Aorta (tissue), 5 donors: ENCODE measurements at places on chromosomes 12 and 14. TPM values are rescaled to one million over a fixed set of nuclear protein-coding genes. Genes with fewer than 3 reads are reported as not detected.

Gene NDUFB1
- total RNA-seq = 88.7 TPM

Gene KRT85
- total RNA-seq = not detected

GRCh38 chr14:36048667-36049066 is 127.9 kb downstream of the PTCSC3 start:
- no peaks in the 10 kb centered on the region for H3K27me3 ChIP-seq
- H3K4me3 ChIP-seq = no peak overlapping the region
- H3K36me3 ChIP-seq = no peaks in the 10 kb centered on the region

DNA sequence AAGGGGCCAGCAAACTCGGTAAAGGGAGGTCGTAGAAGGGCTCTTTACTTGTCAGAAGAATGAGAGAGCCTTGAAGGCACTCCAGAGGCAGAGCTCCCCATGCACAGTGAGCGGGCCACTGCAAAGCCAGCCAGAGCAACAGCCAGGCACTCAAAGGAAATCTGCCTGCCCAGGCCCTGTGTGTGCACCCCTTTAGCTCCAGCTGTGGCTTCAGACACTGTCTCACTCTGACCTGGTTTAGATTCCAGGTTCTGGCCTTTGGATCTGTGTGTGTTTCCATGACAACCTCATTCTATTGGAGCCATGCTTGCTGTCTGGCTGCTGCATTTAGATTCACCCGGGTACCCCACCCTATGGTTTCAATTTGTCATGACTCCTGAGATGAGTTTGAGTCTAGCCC is 170.3 kb downstream of the CAPZA3 start:
- H3K4me3 ChIP-seq = no peak overlapping the region
- DNase-seq = no peak
- no peaks in the 10 kb centered on the region for H3K36me3 ChIP-seq
- no peaks in the 10 kb centered on the region for H3K27me3 ChIP-seq

- H3K27me3 ChIP-seq = no peaks in the 10 kb centered on the region
- H3K36me3 ChIP-seq = no peaks in the 10 kb centered on the region
- no peak overlapping the region for H3K27ac ChIP-seq
- DNase-seq = no peak
- no peaks in the 10 kb centered on the region for H3K4me1 ChIP-seq
Observed at GRCh38 chr14:99522457-99522891, 41.3 kb downstream of the CCNK start.

GRCh38 chr14:71451501-71451900 is 480.7 kb upstream of the RGS6 start:
- no peaks in the 10 kb centered on the region for H3K27me3 ChIP-seq
- no peak overlapping the region for H3K4me3 ChIP-seq
- H3K4me1 ChIP-seq = peaks cover 3% of the 10 kb centered on the region
- DNase-seq = no peak
- H3K27ac ChIP-seq = no peak overlapping the region
- H3K36me3 ChIP-seq = no peaks in the 10 kb centered on the region

GRCh38 chr12:21662122-21662792 is 4.6 kb upstream of the LDHB start:
- no peak overlapping the region for H3K27ac ChIP-seq
- no peaks in the 10 kb centered on the region for H3K36me3 ChIP-seq
- H3K4me1 ChIP-seq = no peaks in the 10 kb centered on the region
- H3K27me3 ChIP-seq = no peaks in the 10 kb centered on the region
- H3K4me3 ChIP-seq = no peak overlapping the region
- no peak for DNase-seq
